Activated CD4-positive, alpha-beta T cell treated with anti-CD3 and anti-CD28 coated beads, Interleukin-2, amount 10 ng/mL, durations not matched to agents 7 days and 5 days (primary cell): ENCODE measurements at places on chromosomes 2 and 18.

GRCh38 chr18:31555971-31556747, 35.5 kb upstream of the TTR start:
- peaks cover 3% of the 10 kb centered on the region for H3K27me3 ChIP-seq
- H3K4me3 ChIP-seq, result no peak overlapping the region
- H3K27ac ChIP-seq, result no peak overlapping the region
- H3K36me3 ChIP-seq, result no peaks in the 10 kb centered on the region
- DNase-seq, result peak; percentile 61

DNA sequence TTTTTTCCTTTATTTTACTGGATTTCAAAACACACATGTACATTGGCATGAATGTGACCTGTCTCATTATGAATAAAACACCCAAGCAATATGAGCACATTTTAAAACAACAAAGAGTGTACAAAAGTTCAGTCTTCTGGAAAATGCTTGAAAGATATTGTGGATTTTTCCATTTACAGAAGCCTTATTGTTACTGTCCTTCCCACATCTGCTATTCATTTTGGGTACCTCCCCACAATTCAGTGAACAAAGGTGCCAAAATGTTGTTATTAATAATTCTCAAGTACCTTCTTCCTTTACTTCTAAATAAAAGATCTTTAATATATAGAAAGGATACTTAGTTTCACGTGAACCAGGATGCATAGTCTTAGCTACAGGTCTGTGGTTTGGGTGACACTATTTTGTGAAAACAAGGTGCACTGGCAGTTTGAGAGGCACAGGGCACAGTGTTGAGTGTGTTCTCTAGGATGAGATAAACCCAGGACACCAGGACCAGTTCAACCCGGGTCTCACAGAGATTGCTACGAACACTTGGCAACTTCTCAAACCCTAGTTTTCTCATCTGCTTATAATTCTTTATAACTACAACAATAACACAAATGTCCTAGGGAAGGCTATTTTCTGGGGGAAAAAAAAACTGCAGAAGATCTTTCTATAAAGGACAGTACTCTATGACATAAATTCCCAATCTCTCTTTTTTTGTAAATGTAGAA, 84.5 kb upstream of the GALNT5 start:
- H3K4me1 ChIP-seq, result no peaks in the 10 kb centered on the region
- H3K27ac ChIP-seq, result no peak overlapping the region
- no peak for DNase-seq
- H3K27me3 ChIP-seq, result peaks cover 20% of the 10 kb centered on the region
- no peak overlapping the region for H3K4me3 ChIP-seq

GRCh38 chr18:58492891-58493469, 135.9 kb downstream of the ALPK2 start:
- DNase-seq, result no peak
- peaks cover 10% of the 10 kb centered on the region for H3K4me1 ChIP-seq
- no peak overlapping the region for H3K4me3 ChIP-seq
- peaks cover 28% of the 10 kb centered on the region for H3K27me3 ChIP-seq

- H3K4me1 ChIP-seq, result no peaks in the 10 kb centered on the region
- H3K4me3 ChIP-seq, result no peak overlapping the region
- H3K27ac ChIP-seq, result no peak overlapping the region
Observed at GRCh38 chr2:95292623-95293260, 4.4 kb upstream of the KCNIP3 start.

- no peaks in the 10 kb centered on the region for H3K36me3 ChIP-seq
- no peak overlapping the region for H3K27ac ChIP-seq
- DNase-seq, result no peak
- H3K4me1 ChIP-seq, result no peaks in the 10 kb centered on the region
- no peak overlapping the region for H3K4me3 ChIP-seq
Observed at GRCh38 chr2:88253997-88254396, 83.9 kb downstream of the THNSL2 start.

DNA sequence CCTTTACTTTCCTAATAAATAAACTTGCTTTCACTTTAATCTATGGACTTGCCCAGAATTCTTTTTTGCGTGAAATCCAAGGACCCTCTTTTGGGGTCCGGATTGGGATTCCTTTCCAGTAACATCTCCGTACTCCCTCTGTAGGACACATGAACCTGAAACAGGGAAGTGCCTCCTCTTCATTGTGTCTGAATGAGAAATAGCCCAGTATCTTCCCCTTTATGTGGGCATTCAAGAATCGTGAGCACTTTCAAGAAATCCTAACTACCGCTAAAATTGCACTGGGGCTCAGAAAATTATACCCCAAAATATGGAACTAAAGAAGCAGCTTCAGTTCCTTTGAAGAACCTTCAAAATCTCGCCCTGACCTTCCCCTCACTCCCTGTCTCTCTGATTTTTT, 7.8 kb upstream of the POMC start:
- no peak overlapping the region for H3K27ac ChIP-seq
- peaks cover 29% of the 10 kb centered on the region for H3K27me3 ChIP-seq
- H3K36me3 ChIP-seq, result no peaks in the 10 kb centered on the region
- no peak overlapping the region for H3K4me3 ChIP-seq
- H3K4me1 ChIP-seq, result peaks cover 5% of the 10 kb centered on the region

DNA sequence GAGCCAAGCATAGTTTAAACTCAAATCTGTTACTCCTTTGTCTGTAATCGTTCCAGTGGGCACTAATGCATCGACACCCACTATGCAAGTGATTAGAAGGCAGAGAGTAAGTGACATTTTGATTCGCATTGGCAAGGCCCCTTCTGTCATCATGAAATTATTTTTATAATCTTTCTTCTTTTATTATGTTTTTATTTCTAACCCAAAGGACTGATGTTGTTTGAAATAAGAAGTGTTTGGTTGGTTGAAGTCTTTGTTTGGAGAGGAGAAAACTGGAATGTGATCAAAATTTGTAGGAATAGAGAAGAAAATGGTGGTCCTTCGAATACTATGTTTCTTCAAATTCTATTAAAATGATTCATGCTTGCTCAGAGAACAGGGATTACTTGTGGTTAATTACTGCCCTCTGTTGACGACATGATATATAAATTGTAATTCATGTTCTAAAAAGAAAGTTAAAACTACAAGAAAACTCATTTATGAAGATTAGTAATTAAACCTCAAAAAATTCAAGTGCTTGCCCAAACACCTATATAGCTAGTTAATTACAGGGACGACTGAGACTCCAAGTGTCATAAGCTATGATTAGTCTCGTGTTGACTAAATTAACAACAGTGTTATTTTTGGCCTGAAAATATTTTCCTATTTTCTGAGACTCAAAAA, 26.4 kb upstream of the TFPI start:
- H3K27ac ChIP-seq, result no peak overlapping the region
- no peak for DNase-seq
- no peaks in the 10 kb centered on the region for H3K36me3 ChIP-seq
- peaks cover 3% of the 10 kb centered on the region for H3K4me1 ChIP-seq
- peaks cover 5% of the 10 kb centered on the region for H3K27me3 ChIP-seq

DNA sequence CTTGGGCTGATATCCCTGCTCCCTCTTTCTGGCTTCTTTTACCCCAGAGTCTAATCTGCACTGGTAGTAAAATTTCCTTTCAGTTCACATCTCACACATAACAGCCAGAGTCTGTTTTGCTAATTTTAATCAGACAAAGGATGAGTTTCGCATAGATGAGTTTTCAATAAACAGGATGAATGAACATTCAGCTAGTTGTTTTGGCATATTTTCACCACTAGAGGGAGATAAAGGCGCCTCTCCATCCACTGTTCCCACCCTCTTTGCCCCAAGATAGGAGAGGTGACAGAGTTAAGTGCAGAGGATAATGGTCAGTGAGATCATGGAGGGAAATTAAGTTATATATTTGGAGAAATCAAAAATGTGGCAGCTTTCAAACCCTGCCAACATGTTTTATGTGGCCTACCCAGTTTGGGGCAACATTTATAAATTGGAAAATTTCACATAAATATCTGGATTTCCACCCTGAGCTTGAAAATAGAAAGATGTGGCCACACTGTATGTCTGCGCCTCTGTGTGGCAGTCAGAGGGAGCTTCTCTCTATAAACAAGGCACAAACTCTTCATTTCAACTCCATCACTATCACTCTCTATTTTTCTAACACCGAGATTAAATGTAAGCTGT, 48.5 kb upstream of the DTNA start:
- peaks cover 16% of the 10 kb centered on the region for H3K27me3 ChIP-seq
- no peak overlapping the region for H3K4me3 ChIP-seq
- H3K4me1 ChIP-seq, result no peaks in the 10 kb centered on the region
- peak; percentile 15 for DNase-seq
- H3K27ac ChIP-seq, result no peak overlapping the region
- no peaks in the 10 kb centered on the region for H3K36me3 ChIP-seq

GRCh38 chr2:161306919-161307318, 1.3 kb upstream of the PSMD14 start:
- H3K36me3 ChIP-seq, result peaks cover 22% of the 10 kb centered on the region
- peaks cover 34% of the 10 kb centered on the region for H3K4me1 ChIP-seq
- H3K27me3 ChIP-seq, result peaks cover 15% of the 10 kb centered on the region
- no peak overlapping the region for H3K27ac ChIP-seq
- peak overlapping the region; percentile 93 for H3K4me3 ChIP-seq

- no peaks in the 10 kb centered on the region for H3K36me3 ChIP-seq
- DNase-seq, result no peak
- H3K4me1 ChIP-seq, result no peaks in the 10 kb centered on the region
- H3K27me3 ChIP-seq, result no peaks in the 10 kb centered on the region
Observed at GRCh38 chr2:57802243-57802642, 244.4 kb upstream of the VRK2 start.

DNA sequence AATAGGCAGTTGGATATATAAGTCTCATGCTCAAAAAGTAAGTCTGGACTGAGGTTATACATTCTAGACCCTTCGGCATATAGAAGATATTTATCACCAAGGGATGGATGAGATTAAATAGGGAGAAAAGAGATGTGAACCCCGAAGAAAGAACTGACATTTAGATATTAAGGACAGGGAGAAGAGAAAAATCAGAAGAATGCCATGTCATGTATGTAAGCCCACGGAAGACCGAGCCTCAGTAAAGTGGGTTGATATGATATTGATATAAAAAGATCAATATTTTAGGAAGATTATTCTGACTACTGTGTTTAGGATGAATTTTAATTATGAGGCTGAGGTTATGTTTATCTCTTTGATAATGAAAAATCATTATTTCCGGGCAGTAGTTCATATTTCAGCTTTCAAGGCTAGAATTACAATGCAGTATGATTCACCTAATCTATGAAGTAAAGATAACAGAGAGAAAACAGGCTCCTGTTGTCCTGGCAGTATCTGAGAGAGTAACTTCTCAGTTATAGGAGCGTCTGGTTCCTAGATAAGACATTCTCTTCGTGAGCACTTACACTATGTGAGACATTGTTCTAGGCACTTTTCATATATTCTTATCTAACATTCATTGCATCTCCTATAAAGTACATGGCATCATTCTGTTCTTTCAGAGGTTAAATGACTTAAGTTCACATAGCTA, 83.0 kb downstream of the UBR3 start:
- no peak overlapping the region for H3K4me3 ChIP-seq
- H3K27me3 ChIP-seq, result no peaks in the 10 kb centered on the region
- peaks cover 6% of the 10 kb centered on the region for H3K36me3 ChIP-seq
- H3K4me1 ChIP-seq, result no peaks in the 10 kb centered on the region

GRCh38 chr2:186607660-186608324, 17.9 kb downstream of the ITGAV start:
- no peak overlapping the region for H3K27ac ChIP-seq
- H3K4me3 ChIP-seq, result no peak overlapping the region
- no peaks in the 10 kb centered on the region for H3K27me3 ChIP-seq
- H3K4me1 ChIP-seq, result no peaks in the 10 kb centered on the region
- H3K36me3 ChIP-seq, result no peaks in the 10 kb centered on the region

DNA sequence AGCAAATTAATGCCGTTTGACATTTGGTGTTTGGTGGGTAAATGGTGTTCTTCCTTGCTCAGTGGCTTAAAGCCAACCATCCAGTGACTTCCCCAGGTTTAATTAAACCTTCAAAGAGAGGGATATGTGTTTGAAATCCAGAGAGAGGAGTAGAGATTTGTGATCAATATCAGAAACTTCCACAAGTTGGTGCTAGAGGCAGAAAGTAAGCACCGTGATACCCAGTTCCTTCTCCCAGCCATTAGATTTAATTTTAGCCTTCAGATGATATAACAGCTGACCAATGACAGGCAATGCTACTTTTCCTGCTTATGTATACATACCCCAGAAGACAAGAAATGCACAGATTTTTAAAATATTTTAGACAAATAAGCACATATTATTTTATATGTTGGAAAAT, 398.5 kb downstream of the CDH2 start:
- H3K27ac ChIP-seq, result no peak overlapping the region
- no peaks in the 10 kb centered on the region for H3K27me3 ChIP-seq
- no peaks in the 10 kb centered on the region for H3K36me3 ChIP-seq

GRCh38 chr2:218354850-218355443, 1.7 kb upstream of the CATIP start:
- DNase-seq, result no peak
- peaks cover 1% of the 10 kb centered on the region for H3K4me1 ChIP-seq
- peaks cover 3% of the 10 kb centered on the region for H3K27me3 ChIP-seq
- H3K27ac ChIP-seq, result no peak overlapping the region

DNA sequence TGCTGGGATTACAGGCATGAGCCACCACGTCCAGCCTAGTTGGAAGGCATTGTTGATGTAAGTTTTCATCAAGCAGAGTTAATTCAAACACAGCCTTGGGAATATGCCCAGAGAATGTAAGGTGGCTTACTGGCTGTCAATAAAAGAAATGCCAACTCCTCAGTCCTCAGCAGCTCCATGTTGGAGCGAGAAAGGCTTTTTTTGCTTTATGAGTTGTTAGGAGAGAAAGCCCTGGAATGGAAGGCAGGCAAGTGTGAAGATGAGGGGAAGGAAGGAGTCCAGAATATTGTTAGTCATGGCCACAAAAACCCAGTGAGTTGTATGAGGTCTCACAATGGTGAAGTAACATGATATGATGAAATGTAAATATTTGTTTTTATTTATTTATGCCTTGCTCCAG, 57.1 kb downstream of the MAP4K4 start:
- peaks cover 70% of the 10 kb centered on the region for H3K4me1 ChIP-seq
- H3K4me3 ChIP-seq, result no peak overlapping the region
- no peak overlapping the region for H3K27ac ChIP-seq
- DNase-seq, result no peak
- H3K36me3 ChIP-seq, result peaks cover 11% of the 10 kb centered on the region

DNA sequence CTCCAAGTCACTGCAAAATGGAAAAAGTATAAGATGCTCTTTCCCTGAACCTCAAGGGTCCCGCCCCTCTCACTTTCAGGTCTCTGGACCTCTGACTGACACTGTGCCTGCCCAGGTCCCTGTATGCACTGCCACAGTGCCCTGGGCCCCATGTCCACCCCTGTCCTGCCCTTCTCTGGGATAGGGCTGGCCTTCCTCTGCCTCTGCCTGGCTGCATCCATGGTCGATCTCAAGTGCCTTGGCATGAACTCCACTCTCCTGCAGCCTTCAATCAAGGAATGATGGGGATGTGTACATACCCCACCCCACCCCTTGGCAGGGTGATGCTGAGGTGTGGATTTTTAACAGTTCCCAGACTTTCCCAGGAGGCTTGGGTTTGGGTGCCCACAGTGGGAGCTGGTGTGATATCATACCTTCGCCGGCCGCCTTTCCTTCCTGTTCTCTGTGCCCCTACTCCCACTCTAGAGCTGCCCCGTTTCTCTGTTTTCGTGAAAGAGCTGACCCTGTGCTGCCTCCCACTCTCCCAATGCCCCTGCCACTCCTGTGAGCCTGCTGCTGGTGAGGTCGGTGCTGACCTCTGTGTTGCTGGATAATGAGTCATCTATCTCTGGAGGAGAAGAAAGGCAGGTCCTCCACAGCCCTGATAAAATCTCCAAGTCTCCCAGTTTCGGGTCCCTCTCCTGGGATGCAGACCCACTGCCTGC, 18.9 kb downstream of the PTPN18 start:
- DNase-seq, result no peak
- H3K27me3 ChIP-seq, result no peaks in the 10 kb centered on the region
- H3K4me1 ChIP-seq, result peaks cover 86% of the 10 kb centered on the region
- peak overlapping the region; percentile 55 for H3K27ac ChIP-seq
